ENCODE measurements at places on chromosomes 4 and X.
A peak's percentile ranks its signal among the peaks of the same experiment; 100 is the strongest.

- no peak for DNase-seq
Measured at GRCh38 chr4:37043342-37043741, 201.2 kb upstream of the NWD2 start.

DNA sequence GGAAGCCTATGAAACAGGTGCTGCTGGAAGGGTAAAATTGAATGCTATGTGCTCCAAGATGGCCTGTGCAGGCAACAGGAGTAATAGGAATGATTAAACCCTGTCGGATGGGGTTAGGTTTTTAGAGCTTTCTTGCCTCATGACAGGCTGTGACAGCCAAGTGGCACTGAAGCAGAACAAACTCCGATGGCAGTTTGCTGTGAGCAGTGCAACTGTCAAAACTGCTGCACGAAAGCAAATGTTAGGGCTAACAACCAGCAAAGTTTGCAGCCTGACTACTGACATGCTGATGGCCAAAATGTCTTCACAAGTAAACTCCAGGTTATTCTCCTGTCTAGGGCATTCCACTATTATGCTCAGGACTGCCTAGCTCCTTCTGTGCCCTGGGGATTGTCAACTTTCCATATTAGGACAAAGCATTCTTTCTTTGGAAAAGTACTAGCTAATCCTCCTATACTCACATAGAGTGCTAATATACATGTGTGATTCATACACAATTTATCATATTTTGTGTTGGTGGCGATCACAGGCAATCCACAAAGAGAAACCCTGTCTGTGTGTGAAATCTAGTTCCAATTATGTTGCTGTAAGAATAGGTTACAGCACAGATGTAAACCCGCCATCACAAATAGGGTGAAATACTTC lies 486.6 kb upstream of the TENM3 start:
- DNase-seq = no peak

DNA sequence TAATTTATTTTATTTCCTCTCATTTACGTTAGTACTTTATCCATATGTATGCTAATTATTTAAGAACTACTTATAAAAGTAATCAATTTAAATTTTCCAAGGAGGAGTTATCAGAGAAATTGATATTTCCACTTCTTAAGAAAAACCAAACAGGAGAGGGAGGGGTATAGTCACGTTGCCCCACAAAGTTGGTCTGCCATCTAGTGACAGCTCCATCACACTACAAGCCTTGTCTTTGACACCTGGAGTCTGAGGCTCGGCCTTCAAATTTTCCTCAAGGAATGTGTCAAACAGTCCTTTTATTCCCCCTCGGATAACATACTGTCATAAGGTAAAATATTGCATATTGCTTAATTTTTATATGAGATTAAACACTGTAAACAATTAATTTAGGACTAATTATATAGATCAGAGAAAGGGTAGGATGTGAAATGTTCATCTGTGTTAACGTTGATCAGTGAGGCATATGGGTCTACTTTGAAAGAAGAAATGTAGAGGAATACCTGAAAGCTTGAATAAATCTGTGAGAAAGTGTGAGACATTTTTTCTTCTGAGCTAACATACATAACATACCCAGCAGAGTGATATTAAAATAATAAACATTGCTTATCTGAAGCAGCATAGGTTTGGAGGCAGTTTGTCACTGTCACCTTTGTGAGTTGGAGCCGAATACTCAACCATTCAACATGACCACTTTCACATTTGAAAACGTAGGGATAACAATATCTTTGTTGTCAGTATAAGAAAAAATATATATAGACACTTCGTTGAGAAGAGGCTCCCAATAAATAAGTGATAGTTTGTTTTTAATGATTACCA lies 114.4 kb downstream of the GLRA3 start:
- DNase-seq = peak; percentile 13

DNA sequence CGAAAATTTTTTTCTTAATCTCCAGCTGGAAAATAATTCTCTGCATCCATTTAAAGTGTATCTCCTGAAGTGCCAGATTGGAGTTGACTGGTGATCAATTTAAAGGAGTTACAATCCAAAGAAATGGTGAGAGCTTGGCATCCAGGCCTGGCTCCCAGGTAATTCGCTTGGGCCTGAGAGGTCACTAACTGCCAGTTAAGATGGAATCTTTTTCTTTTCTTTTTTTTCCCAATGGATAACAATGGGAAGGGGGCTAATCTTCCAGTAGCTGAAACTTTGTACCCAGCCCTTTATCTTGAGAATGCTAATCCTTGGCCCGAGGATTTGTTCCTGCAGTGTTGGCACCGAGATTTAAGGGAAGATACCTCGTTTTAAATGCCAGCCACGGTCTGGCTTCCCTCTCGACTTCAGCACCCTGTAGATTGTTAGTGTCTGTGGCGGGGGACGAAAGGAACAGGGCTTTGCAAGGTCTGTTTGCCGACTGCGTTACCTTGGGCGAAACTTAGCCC lies 13.3 kb upstream of the PITX2 start:
- no peak for DNase-seq

- DNase-seq = no peak
Measured at GRCh38 chrX:8971116-8971515, 62.8 kb downstream of the FAM9B start.

DNA sequence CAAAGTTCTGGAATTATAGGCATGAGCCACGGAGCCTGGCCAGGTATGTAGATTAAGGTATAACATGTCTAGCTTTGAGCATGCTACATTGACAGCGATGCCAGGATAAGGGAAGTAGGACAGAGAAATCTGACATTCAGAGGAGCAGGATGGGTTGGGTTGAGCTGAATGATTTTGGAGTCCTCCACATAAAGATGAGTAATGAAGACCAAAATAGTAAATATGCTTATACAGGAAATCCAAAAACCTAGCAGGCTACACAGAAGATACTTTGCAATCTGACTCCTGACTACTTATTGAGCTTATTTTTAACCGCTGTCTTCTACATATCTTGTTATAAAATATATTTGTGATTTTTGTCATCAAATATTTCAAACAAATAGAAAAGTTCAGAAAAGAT lies 69.7 kb downstream of the PDGFC start:
- DNase-seq = no peak

Data from stimulated activated naive CD8-positive, alpha-beta T cell treated with anti-CD3 and anti-CD28 coated beads, Interleukin-15, amount 100 ng/mL, for 72 hours (primary cell).